ENCODE measurements at places on chromosomes 1 and 21.

DNA sequence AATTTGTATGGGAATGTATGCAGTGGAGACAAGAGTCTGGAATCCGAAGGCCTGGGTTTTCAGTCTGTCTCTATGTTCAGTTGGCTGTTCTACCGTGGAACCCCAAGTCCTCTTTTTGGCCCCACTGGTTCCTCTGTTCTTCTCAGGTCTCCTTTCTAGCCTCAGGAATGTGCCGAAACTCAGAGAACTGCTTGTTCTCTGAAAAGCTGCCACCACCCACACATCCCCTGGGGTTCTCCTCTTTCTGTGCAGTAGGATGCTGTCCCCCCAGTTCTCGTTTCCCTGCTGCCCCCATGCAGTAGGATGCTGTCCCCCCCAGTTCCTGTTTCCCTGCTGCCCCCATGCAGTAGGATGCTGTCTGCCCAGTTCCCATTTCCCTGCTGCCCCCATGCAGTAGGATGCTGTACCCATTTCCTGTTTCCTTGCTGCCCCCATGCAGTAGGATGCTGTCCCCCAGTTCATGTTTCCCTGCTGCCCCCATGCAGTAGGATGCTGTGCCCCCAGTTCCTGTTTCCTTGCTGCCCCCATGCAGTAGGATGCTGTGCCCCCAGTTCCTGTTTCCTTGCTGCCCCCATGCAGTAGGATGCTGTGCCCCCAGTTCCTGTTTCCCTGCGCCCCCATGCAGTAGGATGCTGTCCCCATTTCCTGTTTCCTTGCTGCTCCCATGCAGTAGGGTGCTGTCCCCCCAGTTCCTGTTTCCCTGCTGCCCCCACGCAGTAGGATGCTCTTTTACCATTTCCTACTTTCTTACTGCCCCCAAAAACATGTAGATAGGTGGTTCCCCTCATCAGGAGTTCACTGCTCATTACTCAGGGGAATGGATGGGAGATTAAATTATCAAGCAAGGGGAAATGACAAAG, 35.3 kb downstream of the OPTC start:
- no peak for DNase-seq

- no peak for DNase-seq
Measured at GRCh38 chr1:179440971-179441370, 75.2 kb downstream of the AXDND1 start.

GRCh38 chr1:224769452-224770335, 153.6 kb downstream of the CNIH3 start:
- no peak for DNase-seq

GRCh38 chr1:167578939-167579521, 25.5 kb upstream of the CREG1 start:
- no peak for DNase-seq

- DNase-seq = no peak
Measured at GRCh38 chr1:201296352-201296751, 13.0 kb downstream of the PKP1 start.

DNA sequence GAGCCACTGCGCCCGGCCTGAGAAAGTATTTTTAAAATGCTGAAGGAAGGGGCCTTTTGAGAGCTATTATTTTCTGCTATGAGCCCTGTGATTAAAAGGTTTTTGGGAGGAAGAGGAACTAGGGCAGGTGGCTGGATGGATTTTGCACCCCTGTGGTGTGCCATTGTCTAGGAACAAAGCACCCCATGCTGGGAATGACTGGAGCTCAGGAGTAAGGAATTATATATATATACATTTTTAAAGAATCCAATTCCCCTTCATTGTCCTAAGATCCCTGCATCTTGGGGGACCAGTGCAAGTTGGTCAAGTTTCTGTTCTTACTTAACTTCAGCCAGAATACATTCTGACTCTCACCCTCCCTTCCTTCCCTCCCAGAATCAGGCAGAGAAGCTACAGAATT, 91.6 kb downstream of the ZNF648 start:
- DNase-seq = no peak

GRCh38 chr1:203101813-203102634, 16.2 kb upstream of the MYOG start:
- DNase-seq = no peak

DNA sequence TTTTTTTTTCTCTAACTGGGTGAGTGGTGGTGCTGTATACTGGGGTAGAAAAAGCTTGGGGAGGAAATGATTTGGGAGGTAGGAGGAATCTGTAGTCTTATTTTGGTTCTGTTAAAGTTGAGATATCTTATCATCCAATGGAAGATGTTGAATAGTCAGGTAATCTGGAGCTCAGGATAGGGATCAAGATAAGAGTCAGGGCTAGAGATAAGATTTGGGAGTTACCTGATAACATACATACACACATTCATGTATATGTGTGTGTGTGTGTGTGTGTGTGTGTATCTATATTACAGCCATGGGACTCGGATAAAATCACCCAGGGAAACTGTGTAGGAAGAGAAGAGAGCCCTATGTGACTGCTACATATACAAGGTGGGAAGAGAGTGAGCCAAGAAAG, 8.1 kb downstream of the PCAT6 start:
- no peak for DNase-seq

DNA sequence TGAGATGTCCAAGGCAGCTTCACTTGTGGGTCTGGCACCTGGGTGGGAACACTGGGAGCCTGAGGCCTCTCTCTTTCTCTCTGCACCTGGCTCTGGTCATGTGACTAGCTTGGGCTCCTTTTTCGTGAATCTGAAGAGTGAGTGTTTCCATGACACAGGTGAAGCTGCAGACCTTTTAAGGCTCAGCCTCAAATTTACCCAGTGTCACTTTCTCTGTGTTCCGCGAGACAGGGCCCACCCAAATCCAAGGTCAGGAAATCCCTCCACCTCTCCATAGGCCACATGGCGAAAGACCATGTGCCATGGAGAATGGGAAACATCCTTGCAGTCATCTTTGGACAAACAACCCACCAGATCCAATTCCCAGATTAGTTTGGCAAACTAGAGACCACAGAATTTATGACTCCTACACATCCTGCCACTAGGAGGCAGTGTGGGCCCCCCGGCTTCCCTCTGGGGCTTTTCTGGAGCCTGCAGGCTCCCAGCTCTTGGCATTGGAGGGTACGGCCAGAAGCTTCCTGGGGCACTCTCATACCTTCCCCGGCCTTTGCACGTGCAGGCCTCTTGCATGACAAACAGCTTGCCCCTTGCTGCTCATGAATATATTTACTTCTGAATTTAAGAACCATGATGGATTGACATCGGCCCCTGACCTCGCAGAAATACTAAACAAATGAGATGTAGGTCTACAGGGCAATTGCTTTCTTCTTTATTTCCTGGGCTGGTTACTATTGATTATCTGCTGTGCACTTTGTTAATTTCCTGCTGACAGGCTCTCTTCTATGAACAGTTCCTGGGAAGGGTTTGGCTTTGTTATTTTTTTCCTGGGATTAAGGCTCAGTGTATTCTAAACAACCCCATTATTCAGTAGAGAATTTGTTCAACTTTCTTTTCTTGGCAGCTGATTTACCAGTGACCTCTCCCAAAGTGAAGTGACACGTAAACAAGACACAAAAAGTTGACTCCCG, 180.7 kb downstream of the KAZN start:
- DNase-seq = no peak

DNA sequence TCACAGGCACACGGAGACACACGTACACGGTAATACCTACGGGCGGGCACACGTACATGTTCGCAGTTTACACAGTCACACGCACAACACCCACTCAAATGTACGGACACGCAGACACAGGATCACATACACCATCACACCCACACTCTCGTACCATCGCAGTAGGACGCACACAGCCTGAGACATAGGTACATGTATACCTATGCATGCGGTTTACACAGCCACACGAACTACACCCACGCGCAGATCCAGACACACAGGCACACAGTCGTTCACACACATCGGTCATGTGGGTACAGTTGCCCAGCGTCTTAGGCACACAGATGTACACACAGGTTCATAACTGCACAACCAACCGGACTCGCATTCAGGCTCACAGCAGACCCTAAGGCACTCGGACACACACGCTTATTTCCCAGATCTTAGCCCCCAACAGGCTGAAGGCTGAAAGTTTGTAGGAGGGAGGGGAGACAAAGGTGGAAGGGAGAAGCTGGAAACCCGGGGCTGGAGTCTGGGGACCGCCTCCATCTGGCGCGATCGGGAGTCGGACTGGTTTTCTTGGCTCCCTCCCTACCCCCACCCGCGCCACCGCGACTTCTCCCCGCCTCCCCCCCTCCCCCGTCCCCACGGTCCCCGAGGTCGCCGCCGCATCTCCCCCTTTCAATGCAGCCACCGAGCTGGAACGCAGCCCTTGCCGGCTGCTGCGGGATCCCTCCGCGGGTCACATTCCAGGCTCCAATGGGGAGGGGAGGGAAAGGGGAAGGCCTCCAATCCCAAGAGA, 51.9 kb upstream of the SYNC start:
- peak; percentile 79 for DNase-seq

DNA sequence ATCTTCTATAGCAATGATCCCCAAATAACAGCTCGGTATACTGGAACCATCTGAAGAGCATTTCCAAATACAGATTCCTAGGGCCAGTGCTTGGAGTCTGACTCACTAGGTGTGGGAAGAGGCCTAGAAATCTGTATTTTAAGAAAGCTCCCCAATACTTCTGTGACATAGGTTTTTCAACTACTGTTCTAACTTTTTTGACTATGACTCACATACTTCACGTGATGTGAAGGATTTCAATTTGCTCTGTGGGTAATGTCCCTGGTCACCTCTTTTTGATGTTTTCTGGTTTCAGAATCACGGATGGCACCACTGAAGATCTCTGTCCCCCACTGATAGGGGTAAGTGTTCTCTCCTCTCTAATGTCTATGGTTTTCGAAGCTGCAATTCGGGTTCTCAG, 11.0 kb downstream of the ORC1 start:
- no peak for DNase-seq

DNA sequence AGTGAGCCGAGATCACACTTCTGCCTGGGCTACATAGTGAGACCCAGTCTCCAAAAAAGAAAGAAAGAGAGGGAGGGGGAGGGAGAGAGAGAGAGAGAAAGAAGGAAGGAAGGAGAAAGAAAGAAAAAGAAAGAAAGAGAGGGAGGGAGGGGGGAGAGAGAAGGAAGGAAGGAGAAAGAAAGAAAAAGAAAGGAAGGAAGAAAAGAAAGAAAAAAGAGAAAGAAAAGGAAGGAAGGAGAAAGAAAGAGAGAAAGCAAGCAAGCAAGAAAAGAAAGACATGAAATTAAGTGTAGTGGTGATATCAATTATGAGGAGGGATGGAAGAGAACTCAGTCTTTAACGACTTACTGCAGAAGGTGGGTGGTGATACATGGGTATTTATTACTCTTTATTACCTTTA, 38.5 kb downstream of the CA6 start:
- DNase-seq = no peak

DNA sequence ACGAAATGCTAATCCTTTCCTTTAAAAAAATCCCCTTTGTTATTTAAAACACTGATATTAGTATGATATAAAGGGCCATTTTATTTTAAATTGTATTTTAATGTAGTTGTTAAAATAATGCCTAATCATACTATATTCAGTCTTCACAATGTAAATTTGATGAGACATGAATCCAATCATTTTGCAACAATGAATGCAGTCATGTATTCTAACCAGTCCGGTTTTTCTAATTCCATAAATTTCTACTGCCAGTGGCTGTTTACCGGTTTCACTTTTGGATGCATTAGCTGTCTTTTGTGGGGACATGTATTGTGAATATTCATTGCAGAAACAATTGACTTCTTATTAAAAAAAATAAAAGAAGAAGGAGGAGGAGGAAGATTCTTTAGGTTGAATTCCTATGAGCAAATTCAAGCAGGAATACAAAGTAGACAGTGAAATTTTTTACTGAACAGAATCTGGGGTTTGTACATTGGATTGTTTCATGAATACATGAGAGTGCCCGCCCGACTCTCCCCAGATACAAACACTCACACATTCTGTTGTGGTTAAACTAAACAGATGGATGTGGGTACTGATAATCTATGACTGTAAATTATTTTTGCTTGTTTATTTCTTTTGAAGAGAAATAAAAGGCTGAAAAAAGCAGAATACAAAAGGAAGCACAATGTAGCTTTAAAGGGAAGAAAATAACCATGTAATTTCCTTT, 624.8 kb upstream of the PTBP2 start:
- DNase-seq = no peak

GRCh38 chr1:177130451-177130945, 34.0 kb downstream of the ASTN1 start:
- DNase-seq = no peak

- no peak for DNase-seq
Measured at GRCh38 chr1:173347282-173347818, 129.8 kb upstream of the PRDX6 start.

- DNase-seq = no peak
Measured at GRCh38 chr1:104855550-104855949, 1105.9 kb downstream of the AMY1C start.

DNA sequence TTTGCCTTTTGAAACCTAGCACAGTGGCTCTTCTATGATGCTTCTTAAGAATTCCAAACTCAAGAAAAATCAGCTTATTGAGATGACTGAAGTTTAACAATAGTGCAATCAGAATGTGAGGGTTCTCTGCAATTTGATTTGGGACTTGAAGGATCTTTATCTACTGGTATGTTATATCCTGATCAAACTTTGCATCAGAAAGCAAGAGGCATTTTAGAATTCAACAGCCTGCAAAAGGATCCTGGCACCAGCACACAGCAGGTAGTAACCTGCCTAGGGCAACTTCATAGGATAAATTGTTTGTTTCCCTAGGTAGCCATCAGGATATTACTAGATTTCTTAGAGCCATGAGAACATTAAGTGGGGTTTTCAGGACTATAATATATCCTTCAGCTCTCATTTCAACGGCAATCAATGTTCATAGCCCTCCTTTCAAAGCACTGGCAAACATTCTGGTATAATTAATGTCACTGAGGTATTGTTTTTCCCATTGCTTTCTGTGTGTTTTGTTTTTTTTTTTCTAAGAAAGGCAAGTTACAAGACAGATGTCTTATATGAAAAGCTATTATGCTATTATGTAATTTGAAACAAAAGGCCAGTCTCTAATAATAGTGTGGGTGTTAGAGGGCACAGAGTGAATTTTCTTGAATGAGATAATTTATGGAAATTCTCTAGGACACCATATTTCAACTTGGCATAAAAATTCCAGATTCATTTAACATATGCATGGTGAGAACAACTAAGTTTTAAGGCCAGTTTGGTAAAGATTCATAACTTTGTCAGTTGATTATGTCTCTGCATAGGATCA, 34.5 kb downstream of the NTNG1 start:
- no peak for DNase-seq

- DNase-seq = no peak
Measured at GRCh38 chr1:205541161-205541886, 36.9 kb downstream of the CDK18 start.

DNA sequence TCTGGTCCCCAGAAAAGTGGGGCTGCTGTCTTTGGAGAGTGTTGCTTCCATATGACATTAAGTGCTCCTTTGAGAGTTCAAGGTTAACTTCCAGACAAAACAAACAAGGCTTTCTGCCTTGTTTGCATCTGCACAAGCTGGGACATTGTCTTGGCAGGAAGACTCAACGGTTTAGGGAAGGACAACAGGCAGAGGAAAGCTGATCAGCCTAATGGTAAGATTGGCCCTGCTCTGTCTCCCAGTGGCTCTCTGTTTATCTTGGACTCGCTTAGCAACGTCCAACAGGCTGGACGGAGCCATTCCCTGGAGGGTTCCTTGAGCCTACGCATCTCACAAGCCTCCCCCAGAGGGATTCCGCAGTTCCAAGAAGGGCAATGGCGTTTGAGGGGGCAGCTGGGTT, 62.2 kb upstream of the SLC44A3 start:
- DNase-seq = no peak

GRCh38 chr1:180482425-180483275, 19.7 kb downstream of the ACBD6 start:
- DNase-seq = peak; percentile 19

Measured in prostate gland (tissue), 2 donors.